ENCODE measurements at places on chromosomes 11 and 22.

DNA sequence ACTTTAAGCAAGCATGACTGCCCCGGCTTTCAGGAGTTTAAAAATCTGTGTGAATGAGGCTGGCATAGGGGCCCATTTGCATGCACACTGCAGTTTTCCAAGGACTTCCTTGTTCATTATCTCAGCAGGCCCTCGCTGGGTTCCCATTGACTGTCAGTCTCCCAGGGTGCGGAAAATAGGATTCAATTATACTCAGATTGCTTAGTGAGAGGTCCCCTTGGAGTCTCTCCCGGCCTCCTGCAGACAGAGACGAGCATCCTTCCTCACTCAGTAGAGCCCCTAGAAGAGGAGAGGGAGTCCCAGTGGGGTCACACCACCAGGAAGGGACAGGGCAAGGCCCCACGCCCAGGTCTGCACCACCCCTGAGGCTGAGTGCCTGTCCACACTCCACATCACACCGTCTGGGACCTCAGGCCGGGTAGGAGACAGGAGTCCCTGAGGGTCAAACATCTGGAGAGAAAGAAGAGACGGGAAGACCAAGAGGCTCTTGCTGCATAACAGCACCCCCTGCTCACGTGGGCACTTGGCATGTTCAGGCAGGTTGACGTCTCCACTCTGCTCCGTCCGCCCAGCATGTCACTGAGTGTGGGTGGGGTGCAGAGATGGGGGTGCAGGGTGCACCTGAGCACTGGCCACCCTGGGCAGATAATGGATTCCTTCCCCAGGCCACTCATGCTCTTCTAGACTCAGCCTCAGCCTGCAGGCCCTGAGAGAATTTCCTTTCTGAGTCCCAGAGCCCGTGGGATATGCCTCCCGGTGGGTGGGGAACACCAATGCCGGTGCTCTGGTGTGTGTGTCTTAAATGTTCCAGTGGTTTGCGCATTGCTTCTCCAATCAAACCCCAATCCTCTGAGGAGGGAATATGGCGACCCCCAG is 58.8 kb downstream of the MCM5 start:
- no peak for DNase-seq

- peak; percentile 17 for DNase-seq
Measured at GRCh38 chr22:50733521-50734342, 4.3 kb upstream of the ACR start.

GRCh38 chr11:34262531-34263081 is 95.2 kb downstream of the ABTB2 start:
- no peak for DNase-seq

DNA sequence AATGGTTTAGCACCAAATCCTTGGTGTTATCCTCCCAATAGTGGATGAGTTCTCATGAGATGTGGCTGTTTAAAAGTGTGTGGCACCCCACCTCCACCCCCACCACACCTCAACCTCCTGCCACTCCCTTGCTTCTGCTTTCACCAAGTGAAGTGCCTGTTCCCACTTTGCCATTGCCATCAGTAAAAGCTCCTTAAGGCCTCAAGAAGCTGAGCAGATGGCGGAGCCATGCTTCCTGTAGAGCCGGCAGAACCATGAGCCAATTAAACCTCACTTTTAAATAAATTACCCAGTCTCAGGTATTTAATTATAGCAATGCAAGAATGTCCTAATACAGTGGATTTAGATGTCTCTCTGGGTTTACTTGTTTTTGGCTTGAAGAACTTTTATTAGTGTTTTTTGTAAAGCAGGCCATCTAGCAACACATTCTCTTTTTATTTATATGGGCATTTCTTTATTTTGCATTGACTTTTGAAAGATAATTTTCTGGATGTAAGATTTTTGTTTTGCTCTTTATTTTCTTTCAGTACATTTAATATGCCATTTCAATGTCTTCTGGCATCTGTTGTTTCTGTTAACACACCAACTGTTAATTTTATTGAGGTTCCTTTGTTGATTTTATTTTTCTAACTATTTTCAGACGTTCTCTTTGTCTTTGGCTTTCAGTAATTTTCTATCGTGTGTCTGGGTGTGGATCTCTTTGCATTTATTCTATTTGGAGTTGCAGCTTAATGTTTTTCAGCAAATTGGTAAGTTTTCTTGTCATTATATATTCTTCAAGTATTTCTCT is 724.5 kb upstream of the CNTN5 start:
- no peak for DNase-seq

DNA sequence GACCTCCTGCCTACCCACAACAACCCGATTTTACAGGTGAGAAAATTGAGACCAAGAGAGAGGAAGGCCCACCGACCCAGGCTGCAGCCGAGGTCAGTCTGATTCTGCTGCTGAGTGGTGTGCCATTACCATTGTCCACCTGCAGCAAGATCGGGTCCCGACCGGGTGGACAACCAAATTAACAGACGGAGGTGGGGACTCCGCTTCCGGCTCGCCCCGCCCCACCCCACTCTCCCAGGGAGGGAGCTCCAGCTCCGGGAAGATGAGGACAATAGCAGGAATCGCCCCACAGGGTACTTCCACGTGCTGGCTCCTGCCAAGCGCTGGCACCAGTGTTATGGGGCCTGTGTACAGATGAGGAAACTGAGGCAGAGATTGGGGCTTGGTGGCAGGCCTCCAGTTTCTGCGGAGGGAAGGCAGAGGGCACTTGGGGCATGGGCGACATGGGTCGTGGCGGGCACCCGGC is 425 bp upstream of the KDELR3 start:
- DNase-seq = no peak

GRCh38 chr11:10728154-10728553 is 22.9 kb upstream of the CTR9 start:
- DNase-seq = no peak

DNA sequence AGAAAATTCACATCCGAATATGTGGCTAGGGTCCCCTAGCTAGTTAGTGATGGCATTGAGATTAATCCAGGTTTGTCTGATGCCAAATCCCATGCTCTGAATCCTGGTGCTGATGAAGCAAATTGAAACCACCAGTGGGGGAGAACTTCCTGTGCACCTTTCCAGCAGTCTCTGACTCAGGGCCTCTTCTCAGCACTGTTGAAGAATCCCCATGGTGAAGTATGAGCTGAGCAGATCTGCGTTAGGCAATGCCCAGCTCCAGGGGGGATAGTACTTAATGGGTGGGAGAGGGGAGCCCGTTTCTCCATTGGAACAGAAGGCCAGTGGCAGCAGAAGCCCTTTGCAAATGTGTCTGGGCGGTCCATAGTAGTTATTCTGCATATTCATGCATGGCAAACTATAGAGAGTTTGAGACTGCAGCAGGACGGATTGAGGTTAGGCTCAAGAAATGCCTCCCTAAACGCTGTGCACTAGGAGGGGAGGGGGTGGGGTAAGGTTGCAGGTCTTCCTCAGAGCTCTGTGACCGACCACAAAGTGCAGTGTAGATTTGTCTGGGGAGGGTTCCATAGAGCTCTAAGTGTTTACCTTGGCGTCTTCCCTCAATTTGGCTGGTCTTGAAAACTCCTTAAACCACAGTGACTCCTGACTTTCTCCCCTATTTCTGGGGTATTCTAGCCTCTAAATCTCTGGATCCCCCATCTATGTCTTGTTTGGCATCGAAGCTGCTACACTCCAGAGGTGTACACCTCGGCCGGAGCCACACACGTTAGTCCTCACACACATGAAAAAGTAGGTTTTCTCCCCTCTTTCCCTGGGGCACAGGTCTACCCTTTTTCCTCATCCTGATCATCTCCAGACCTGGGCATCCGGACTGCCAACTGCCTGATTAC is 4.8 kb downstream of the POU2F3 start:
- peak; percentile 60 for DNase-seq

GRCh38 chr11:59176330-59176729 is 4.4 kb downstream of the DTX4 start:
- DNase-seq = no peak

GRCh38 chr22:17368554-17369438 is 464 bp upstream of the CECR2 start:
- DNase-seq = no peak

GRCh38 chr11:73907191-73907590 is 30.4 kb downstream of the PAAF1 start:
- peak; percentile 28 for DNase-seq

DNA sequence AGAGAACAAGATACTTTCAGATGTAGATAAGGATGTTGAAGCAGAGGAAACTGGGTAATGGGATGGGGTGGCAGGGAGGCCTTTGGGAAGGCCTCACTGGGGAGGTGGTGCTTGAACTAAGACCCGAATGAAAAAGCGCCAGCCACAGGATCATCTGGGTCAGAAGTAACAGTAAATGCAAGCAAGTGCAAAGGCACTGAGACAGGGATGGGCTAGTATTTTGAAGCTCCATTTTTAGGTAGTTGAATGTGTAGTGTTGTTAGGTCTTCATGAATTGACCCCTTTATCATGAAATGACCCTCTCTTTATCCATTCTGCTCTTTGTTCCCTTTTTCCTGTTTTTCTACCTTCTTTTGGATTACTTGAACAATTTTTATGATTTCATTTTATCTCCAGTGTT is 6.2 kb upstream of the PACS1 start:
- DNase-seq = no peak

- no peak for DNase-seq
Measured at GRCh38 chr11:72577271-72577721, 96.9 kb downstream of the PDE2A start.

GRCh38 chr22:26767351-26768155 is 110.2 kb downstream of the MIAT start:
- peak; percentile 17 for DNase-seq

DNA sequence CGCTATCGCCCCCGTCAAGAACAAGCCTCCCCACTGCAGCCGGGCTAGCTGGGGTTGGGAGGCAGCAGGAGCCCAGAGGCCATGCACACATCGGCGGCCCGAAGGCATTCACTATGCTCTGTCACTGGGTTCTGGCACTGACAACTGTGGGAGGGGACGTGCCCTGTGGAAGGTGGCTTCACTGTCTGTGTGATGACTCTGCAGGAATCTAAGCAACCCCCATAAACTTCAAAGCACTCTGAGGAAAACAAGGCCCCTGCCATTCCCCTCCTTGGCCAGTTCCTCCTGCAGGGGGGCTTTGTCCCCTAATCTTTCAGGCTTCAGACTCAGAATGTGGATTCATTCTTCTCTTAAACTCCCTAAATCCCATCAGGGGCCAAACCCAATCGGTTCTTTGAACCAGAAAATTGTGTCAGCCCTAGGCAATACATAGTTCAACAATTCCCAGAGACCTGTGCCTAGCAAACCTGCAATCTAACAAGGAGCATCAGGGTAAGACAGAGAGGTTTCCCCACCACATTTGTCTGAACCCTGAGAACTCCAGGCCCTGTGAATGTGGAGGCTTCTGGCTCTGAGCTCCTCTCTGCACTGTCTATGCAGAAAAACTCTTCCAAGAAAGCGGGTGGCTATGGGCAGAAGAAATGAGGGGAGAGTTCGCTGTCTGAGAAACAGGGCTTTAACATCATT is 1477.2 kb downstream of the TBC1D22A start:
- no peak for DNase-seq

DNA sequence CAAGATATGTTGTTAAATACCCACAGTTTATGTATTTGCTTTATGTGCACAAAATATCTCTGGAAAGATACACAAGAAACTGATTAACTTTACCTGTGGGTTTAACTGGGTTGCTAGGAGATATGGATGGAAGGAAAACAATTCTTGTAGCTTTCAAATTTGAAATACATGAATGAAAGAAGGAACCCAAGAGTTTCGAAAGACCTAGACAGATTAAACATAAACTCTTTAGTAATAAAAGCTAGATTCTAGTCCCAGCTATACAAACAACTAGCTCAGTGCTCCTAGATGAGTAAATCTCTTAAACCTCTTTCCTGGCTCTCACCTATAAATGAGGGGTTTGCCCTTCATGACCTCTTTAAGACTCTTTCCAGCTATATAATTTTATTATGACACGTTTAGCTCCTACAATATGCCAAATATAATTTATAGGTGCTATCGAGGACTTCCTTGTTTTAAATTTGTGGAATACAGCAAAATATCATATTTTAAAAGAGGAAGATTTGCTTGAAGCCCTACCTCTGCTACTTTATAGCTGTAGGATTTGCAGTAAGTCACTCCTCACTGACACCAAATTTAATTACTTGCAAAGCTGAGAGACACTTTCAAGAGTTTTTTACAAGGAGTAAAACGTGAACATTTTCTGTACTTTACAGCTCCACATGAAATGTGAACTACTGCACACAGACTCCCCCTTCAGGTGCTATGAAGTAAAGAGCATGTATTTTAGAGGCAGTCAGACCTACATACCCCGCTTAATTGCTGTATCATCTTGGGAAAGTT is 50.7 kb downstream of the RRAS2 start:
- DNase-seq = peak; percentile 46

- DNase-seq = no peak
Measured at GRCh38 chr11:110573411-110573810, 138.8 kb downstream of the ARHGAP20 start.

DNA sequence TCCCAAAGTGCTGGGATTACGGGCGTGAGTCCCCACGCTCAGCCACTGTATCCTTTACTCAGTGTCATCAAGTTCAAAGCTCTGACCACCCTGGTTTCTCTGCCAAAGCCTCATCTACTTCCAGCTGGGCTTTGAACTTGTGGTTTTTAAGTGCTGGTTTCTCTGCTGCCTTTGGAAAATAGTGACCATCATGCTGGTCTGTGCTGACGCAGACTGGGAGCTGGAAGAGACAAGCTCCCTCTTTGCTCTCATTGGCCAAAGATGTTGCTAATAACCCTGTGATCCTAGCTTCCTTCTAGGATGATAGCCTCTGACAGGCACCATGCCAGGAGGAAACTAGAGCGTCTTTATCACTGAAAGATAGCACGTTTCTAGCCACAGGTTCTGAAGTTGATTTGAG is 62.4 kb downstream of the ALX4 start:
- no peak for DNase-seq

DNA sequence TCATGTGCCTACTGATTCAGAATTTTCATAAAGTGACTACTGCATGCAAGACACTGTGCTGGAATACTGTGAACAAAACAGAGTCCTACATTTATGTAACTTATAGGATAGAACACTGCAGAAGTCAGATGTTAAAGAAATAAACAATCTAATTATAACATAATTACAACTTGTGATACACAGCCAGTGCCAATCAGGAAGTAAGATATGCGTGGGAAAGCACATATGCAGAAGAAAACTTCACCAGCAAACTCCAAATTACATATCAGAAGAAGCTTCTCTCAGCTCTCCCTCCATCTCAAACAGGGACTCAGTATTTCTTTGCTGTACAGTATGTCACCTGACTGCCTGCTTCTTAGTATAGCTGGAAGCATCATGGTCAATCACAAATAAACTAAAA is 37.4 kb downstream of the PAK1 start:
- no peak for DNase-seq

GRCh38 chr22:50190182-50190940 is 4.6 kb downstream of the TRABD start:
- peak; percentile 30 for DNase-seq

GRCh38 chr11:93407777-93408401 is 77.3 kb downstream of the DEUP1 start:
- peak; percentile 15 for DNase-seq

DNA sequence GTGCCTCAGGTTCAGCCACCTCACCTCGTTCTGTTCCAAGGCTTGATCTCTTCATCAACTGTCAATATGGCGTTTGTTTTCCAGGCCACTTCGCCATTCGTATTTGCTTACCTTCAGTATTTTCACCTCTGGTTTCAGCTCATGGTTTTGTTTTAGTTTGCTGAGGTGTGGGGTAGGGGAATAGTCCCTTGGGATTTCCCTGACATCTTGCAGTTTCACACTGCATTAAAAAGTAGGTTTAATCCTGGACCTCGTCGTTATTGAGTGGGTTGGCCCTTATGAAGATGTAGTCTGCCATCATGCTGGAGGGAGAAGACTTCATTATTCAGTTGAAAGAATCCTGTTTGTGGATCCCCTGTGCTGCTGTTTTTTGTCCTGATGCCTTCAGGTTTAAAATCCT is 46.0 kb downstream of the C11orf91 start:
- DNase-seq = no peak

GRCh38 chr11:111571829-111572501 is 30.3 kb upstream of the SIK2 start:
- peak; percentile 45 for DNase-seq

Data from fibroblast of skin of right quadriceps (primary cell).